Midbrain (tissue), 1 donor: ENCODE measurements at places on chromosomes 4 and X.

- no peak for DNase-seq
Measured at GRCh38 chr4:3157366-3157765, 82.9 kb downstream of the HTT start.

- no peak for DNase-seq
Measured at GRCh38 chr4:149589826-149590225, 225.8 kb downstream of the IQCM start.

DNA sequence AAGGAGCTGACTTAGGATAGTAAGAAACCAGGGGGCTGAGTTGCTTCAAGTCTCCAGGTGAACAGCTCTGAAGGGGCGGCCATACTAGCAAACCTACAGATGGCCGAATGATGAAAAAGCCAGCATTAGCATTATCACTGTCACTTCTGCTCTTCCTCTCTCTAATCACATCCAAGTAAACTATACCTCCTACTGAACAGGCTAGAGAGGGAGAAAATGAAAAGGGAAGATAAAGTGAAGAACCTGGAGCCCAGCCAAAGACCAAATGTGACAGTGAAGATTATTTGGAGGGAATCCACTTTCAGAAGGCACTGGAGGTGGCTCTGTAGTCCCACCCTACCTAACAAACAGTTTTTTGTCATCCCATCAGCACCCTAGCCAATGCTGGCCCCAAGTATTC lies 50.4 kb upstream of the PRPS1 start:
- DNase-seq, result no peak

- no peak for DNase-seq
Measured at GRCh38 chrX:106774981-106775380, 27.5 kb upstream of the TBC1D8B start.
